NAMALWA (cell line): ENCODE measurements at places on chromosomes 12 and 14.

- no peak for DNase-seq
Observed at GRCh38 chr14:106489112-106489881, 962.9 kb downstream of the TMEM121 start.

GRCh38 chr14:91333650-91334039, 84.0 kb downstream of the CCDC88C start:
- no peak for DNase-seq

GRCh38 chr12:69844836-69845235, 19.8 kb downstream of the MYRFL start:
- no peak for DNase-seq

- no peak for DNase-seq
Observed at GRCh38 chr12:109271418-109271817, 37.7 kb downstream of the FOXN4 start.

DNA sequence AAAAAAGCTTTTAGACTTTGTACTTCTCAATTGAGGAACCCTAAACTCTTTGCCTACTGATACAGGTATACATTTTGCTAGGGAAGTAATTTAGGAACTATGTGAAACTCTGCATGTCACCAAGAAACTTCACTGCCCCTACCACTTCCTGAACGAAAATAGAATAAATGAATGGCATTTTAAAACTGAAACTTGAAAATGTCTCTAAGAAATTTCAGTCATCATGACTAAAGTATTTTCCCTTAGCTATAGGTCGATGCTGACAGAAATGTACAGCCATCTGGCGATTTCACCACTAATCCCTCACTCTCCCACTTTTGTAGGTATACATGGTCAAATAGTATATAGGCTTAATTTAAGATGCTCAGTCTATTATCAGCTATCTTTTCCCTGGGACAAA, 194.9 kb upstream of the SYT10 start:
- DNase-seq, result no peak

- DNase-seq, result no peak
Observed at GRCh38 chr12:56522411-56523193, 982 bp downstream of the RBMS2 start.

DNA sequence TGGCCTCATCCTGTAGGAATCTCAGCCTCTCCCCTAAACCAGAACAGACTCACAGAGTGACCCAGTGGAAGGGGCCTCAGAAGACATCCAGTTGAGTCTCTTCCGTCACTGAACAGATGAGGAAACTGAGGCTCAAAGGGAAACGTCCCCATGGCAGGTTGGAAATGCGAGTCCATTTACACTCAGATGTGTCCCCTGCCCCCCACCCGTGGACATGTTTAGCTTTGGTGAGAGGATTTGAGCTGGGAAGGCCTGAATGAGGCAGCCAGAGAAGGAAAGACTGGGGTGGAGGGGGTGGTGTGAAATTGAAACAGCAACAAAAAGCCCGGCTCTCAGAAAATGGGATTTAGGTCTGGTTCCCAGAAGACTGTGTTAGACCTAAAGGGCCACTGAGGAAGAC, 1.7 kb downstream of the FAIM2 start:
- DNase-seq, result no peak

DNA sequence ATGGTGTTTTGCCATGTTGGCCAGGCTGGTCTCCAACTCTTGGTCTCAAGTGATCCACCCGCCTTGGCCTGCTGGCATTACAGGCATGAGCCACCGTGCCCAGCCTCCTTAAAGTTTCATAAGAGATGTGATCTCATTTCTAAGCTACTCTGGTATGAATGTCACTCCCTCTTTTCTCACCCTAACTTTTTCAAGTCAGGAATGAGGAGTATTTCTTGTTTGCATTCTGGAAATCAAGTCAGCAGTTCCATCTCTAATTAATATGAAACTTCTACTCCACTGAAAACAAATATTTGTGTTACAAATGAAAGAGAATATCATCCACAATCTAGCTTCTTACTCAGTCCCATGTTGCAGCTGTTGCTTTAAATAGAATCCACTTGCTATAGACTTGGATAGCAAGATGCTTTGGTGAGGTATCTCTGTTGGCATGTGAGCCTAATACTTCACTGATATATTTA, 61.3 kb downstream of the ARF6 start:
- no peak for DNase-seq

GRCh38 chr12:62720661-62721330, 214.2 kb downstream of the PPM1H start:
- no peak for DNase-seq

DNA sequence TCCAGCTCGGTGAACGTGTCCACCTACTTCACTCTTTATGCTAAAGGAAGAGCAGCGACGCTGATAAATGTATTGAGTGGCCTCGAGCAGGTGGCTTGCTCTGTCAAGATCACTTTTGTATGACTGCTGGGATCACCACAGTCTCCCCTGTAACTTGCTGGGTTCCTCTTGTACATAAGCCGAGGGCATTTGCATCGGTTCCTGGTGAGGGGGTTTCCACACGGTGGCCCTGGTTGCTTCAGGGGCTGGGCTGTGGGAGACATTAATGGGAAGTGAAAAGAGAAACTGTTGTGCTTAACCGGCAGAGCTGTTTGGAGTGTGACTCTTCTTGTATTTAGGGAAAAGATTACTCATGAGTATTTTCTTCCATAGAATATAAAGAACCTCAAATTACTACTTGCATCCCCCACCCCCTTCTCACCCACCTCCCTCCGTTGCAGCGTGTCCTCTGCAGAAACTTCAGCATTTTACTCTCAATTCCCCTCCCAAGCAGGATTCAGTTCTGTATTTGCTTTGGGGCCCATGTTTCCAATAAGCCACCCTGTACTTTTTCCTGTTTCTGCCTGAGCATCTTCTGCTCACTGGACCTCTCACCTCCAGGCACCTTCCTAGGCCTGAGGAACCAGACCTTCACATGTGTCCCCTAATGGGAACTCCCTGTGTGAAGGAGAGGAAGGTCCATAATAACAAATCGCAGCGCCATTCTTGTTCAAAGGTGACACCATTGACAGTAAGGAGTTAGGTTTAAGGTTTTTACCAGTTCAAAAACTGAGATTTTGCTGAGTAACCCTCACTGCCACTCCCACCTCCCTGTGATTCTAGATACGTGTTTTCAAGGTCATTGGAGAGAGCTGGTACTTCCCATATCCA, 187.0 kb downstream of the ETV6 start:
- DNase-seq, result peak; percentile 96

DNA sequence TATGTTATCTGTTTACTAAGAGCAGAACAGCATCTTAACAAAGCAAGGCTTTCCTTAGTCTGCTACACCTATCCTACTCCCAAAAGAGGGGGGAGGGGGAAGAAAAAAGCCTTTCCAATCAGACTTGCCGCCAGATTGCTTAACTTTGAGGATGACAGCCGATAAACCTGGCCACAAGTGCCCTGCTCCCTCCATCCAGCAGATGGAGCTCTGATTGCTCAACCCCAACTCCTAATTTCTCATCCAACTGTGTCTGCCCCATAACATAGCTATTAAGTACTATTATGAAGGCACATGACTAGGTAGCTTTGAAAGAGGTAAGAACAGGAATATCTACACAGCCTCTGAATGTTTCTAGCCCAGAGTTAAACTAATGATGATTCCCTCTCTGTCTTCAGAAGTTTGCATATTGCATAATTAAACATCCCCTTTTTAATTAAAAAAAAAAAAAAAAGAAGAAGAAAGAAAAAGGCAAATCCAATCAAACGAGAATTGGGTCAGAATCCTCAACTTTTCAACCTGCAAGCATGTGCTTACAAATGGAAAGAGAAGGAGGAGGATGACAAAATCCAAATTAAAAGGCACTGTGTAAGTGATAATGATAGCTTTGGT, 247.4 kb downstream of the GALC start:
- peak; percentile 52 for DNase-seq

GRCh38 chr12:8609061-8609570, 3.5 kb downstream of the AICDA start:
- DNase-seq, result peak; percentile 78

DNA sequence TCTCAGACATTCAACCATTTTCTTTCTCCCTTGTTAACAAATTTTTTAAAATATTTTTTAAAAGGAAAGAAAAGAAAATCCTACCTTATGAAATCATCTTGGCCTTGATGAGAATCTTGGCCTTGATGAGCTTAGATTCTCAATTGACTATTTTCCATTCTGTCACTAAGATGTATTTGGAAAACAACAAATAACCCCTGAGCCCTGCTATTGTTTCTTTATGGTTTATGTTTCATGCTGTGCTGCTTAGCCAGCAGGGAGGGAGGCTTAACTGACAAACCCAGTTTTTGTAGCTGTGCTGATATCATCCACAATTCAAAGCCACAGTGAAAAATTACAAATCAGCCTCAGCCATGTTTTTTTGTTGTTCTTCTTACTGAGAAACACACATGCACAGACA, 404.1 kb downstream of the RAD51B start:
- DNase-seq, result no peak

DNA sequence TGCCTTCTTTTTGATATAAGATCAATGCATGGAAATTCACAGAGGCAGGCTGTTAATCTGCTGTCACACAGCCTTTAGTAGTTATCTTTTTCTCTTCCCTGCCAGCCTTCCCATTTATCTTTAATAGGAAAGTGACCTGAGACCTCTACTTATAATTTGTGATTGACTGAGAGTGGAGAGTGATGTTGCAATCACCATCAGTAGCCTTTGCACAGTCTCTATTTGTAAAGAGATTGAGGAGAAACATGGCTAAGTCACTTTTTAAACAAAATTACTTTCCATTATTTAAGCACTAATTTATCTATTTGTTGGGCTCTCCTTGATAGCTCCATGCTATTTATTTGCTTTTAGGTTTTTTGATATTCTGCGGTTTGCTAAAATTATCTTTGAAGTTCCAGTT, 19.9 kb downstream of the LMNTD1 start:
- DNase-seq, result no peak

GRCh38 chr12:90991952-90992465, 12.8 kb downstream of the EPYC start:
- no peak for DNase-seq

GRCh38 chr12:20376984-20377383, 8.6 kb downstream of the PDE3A start:
- DNase-seq, result peak; percentile 43

DNA sequence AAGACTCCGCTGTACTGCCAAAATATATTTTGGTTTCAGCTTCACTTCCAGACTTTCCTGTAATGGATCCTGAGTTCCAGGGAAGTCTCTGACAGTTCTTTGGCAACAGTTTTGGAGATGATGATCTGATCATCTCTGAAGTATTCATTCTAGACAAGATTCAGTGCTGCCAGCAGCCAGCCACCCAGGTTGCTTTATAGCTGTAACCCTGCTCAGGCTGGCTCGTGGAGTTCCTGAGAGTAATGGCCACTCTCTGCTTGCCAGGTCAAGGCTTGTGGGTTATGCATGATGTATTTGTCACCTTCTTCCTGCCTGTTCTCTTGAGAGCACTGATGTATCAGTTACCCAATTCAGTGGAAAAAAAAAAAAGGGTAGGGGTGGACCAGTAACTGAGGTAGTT, 124.3 kb downstream of the PPHLN1 start:
- no peak for DNase-seq

- DNase-seq, result no peak
Observed at GRCh38 chr12:41407232-41407799, 219.2 kb downstream of the PDZRN4 start.

GRCh38 chr12:45200491-45201043, 15.3 kb upstream of the ANO6 start:
- DNase-seq, result no peak

DNA sequence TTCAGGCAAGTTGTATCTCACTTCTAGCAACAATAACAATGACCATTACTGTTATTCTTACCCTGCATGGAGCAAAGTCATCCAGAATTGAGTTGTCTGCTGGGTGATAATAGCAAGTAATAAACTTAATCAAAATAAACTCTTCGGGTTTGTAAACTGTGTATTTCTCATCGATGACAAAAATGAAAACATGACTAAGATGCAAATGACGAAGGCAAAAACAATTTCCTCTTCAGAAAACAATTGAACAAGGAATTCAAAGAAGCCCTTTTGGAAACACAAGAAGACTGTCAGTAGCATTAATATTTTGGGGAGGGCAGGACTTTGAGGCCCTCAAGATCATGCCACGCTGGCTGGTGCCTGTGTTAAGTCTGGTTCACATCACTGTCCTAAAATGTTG, 232.0 kb downstream of the BTG1 start:
- DNase-seq, result no peak

- DNase-seq, result no peak
Observed at GRCh38 chr12:53969588-53970259, 3.2 kb upstream of the HOXC11 start.

- no peak for DNase-seq
Observed at GRCh38 chr12:74349925-74350324, 187.7 kb upstream of the ATXN7L3B start.

DNA sequence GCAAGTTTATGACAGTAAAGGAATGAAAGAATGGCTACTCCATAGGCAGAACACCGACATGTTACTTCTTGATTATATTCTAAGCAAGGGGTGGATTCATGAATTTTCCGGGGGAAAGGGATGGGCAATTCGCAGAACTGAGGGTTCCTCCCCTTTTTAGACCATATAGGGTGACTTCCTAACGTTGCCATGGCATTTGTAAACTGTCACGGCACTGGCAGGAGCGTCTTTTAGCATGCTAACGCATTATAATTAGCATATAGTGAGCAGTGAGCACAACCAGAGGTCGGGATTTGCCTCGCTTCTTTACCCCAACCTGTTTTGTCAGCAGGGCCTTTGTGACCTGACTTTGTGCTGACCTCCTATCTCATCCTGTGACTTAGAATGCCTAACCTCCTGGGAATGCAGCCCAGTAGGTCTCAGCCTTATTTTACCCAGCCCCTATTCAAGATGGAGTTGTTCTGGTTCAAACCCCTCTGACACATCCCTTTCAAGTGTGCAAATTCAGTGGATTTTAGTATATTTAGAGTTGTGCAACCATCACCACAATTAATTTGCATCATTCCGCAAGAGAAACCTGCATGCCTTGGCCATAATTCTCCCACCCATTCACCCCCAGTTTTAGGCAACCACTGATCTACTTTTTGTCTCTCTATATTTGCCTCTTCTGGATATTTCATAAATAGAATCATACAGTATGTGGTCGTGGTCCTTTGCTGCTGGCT, 27.4 kb downstream of the PALS1 start:
- no peak for DNase-seq

DNA sequence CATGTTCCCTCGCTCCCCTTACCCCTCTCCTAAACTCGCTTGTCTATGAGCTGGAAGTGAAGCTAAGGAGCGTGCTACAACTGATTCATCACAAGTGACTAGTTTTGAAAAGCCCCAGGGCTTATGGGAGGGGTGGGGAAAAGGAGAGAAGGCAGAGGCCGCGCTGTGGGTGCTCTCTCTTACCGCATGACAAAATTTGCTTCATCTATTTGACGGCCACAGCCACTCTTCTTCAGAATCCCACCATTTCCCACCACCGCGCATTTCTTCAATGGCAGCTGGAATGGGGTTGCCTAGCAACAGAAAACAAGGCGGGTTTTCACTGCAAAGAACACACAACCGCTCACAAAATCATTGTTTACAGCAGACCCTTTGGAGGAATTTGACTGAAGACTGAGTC, 79.4 kb downstream of the ST8SIA1 start:
- DNase-seq, result no peak

DNA sequence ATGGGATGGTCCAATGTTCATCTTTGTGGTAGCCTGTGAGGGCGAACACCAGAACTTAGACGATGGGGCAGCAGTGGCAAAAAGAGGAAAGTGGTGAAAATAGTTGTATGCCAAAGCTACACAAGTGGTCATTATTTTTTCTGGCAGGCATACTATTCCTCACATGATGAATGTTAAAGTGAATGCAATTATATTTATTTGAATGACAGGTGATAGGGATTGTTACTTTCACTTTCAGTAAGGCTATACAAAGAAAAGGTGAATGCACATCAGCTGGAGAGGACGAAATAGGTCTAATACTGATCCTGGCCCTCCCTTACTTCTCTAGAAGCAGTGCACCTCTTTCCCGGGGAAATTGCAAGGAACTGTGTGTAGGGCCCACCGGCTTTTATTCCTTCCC, 470.1 kb downstream of the TMTC2 start:
- no peak for DNase-seq
